Breast epithelium (tissue), 4 donors: ENCODE measurements at places on chromosomes 1 and 21. TPM values are rescaled to one million over a fixed set of nuclear protein-coding genes. Genes with fewer than 3 reads are reported as not detected.

The SEMA4A gene
- 1.4 TPM for total RNA-seq

The LDLRAD2 gene
- not detected for total RNA-seq

GRCh38 chr1:61523229-61523628 is 201.7 kb downstream of the TM2D1 start:
- no peak for DNase-seq

DNA sequence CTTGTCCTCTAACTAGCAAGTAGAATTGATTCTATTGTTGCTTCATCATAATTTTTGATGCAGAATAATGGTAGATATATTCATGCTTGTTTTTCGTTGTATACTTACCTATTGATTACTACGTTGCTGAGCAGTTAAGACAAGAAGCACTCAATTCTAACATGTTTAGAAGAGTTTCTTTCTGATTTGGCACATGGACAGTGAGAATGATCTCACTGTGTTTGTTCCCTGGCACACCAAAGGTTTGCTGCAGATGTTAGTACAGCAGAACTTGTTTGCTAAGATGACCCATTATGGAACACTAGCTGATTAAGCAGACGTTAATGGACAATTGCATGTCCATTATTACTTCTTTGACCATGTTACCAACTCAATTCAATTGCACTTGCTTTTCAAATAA is 184.7 kb upstream of the SGIP1 start:
- no peak for DNase-seq

- no peak for DNase-seq
Observed at GRCh38 chr1:204473400-204473965, 21.1 kb downstream of the PIK3C2B start.
